Substantia nigra (tissue), 51 donors: ENCODE measurements at places on chromosomes 2 and 18.
A peak's percentile ranks its signal among the peaks of the same experiment; 100 is the strongest.

DNA sequence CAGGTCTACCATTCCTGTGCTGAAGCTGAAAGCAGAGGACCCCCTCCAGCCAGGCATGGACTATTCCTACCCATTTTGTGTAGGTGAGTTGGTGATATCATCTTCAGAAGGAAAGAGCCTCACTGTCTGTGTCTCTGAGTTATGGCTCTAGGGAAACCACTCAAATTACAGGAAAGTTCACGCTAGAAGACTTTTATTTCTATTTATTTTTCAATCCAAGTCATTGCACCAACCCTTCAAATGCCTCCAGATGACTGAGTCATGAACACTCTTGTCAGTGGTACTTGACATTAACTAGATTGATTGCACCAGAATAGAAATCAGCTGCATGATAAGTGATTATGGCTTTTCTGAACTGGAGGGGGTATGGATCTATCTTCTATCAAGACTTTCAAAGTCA is 338.4 kb downstream of the MBD2 start:
- DNase-seq = no peak

DNA sequence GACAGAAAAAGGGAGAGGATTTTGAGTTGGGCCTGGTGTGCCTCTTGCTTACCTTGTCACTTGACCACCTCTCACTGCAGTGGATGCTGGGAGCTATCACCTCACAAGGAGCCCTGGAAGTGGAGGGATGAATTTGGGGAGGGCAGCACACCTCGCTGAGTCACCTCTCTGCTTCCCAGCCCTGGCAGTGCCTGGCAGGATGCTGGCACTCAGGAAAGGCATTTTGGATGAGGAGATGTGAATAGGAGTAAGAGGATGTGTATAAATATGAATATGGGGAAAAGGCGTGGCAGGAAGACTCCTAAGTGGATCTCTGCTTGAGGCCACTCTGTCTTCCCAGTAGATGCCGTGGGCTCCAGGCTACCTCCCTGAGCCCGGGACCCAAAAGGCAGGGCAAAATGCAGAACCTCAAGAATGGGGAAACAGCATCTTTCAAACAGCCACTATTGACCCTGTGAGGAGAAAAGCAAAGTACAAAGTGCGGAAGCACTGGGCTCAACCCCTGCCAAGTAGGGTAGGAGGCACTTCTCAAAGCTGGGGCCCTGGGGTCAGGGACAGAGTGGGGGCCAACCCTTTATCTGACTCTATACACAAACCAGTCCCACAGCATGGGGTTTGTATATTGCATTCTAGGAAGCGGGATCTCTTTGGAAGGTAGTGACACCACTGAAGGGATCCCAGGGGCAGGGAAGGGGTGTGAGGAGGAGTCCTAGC is 164.5 kb upstream of the GLI2 start:
- no peak for DNase-seq

GRCh38 chr2:69292256-69292655 is 94.8 kb downstream of the GFPT1 start:
- DNase-seq = no peak

- no peak for DNase-seq
Observed at GRCh38 chr2:145931781-145932395, 1412.0 kb upstream of the ZEB2 start.

DNA sequence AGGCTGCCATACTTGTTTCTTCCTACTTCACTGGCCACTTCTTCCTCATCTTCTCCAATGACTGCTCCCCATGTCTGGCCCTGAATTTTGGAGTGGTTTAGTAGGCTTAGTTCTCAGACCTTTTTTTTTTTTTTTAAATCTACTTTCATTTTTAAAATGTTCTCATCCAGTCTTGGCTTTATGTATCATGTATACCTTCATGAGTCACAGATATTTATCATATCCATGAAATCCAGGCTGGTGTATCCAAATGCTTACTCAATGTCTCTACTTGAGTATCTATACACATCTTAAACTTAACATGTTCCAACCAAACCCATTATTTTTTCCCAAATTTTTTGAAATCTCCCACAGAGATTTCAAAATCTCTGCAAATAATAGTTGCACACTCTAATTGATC is 26.3 kb upstream of the CFAP36 start:
- no peak for DNase-seq

DNA sequence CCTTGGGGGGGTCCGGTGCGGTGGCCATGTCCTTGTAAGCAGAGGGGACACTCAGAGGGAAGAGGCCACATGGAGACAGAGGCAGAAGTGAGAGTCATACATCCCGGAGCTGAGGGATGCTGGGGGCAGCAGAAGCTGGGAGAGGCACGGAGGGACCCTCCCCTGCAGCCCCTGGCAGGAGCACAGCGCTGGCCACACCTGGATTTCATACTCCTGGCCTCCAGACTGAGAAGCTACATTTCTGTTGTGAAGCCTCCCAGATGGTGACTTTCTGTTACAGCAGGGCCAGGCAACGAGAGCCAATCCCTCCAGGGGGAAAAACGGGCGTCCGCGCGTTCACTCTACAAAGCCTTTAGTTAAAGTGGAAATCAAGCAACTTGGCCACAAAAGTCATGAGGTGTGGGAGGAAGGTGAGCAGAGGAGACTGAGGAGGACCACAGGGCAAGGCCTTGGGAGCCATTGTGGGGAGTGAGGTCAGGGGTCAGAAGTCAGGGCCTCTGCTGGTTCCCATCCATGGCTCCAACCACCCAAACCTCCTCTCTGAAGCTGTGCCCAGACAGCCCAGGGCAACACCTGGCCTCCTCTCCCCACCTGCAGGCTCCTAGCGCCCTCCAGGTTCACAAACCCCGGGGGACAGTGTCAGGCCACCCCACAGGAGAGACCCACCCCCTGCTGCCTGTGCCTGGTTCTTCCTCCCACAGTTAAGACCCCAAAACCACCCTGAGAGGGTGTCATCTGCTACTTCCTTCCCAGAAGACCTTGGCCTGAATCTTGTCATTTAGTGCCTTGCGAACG is 4.5 kb upstream of the MBP start:
- no peak for DNase-seq

DNA sequence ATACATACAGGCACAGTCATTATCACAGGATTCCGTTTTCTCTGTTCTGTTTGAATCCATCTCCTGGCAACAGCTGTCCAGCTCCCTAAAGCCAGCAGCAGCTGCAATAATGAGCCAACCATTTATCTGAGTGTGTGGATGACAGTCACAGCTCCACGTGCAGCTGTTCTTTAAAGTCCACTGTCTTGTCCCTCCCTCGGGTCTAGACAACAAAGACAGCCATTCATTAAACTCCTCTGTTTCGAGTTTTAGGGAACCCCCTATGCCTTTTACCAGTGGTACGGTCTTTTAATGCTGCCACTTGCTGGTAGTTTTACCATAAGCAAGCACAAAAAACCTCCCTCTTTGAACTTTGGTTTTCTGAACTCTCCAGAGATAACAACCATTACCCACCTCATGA is 16.0 kb upstream of the MSGN1 start:
- DNase-seq = peak; percentile 33

DNA sequence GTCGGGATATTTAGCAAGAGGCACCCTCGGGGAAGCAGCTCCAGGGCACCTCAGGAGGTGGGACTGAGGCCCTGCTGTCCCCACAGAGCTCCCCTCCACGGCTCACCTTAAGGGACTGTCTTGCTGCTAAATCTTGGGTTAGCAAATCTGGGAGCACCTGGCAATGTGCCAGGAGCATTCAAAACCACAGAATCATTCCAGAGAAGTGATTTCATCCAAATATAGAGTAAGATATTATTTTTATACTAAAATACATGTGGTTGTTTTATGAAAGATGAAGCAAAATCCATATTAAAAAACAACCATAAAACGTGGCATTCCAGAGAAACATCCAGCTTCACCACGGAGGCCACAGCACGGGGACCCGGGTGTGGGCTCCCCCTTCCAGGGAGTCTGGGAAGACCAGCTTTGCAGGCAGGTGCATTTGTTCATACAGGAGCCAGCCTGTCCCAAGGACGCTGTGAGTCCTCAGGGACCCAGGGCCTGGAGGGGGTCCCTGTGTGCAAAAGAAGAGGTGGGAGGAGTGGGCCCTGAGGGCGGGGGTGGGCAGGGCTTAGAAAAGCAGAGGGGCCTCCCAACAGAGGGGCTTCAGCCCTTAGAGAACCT is 16.3 kb downstream of the HS1BP3 start:
- DNase-seq = no peak

DNA sequence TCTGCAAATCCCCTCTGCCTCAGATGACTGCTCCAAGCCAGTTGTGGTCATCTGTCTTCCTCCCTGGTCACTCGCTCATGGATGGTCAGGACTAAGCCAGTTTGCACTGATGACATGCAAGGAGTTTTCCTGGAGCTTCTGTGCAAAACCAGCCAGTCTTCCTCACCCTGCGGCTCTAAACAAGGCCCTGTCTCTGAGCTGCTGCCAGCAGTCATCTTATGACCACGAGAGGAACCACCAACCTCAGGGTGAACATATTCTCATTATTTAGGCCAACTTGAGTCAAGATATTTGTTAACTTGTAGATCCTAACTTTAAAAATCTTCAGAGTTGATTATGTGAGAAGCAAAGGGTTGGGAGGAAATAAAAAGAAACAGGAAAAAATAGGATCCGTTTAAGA is 119.9 kb upstream of the CAB39 start:
- DNase-seq = no peak

- DNase-seq = no peak
Observed at GRCh38 chr18:55290898-55291297, 297.1 kb downstream of the TCF4 start.

- no peak for DNase-seq
Observed at GRCh38 chr18:34330308-34330707, 105.6 kb upstream of the NOL4 start.

DNA sequence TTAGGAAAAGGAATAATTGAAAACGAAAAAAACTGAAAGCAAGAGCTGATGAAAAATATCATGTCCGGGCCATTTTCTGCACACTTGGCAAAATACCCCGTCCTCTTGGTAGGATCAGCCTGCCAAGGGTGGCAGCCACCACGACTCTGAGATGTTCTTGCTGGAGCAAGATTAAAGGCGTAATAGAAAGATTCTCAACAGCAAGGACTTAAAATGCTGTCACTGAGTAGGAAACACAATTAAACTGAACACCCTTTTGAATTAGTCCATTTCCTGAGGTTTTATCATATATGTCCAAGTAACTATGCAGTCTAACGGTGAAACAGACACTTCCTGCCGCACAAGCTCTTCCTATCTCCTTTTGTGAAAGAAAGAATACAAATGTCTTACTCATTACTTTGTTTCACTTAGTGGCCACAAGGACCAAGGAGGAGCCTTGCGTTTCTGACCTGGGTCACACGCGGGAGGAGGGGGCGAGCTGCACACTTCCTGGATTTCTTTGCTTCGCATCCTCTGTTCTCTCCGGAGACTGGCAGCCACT is 222.7 kb downstream of the PIEZO2 start:
- no peak for DNase-seq

DNA sequence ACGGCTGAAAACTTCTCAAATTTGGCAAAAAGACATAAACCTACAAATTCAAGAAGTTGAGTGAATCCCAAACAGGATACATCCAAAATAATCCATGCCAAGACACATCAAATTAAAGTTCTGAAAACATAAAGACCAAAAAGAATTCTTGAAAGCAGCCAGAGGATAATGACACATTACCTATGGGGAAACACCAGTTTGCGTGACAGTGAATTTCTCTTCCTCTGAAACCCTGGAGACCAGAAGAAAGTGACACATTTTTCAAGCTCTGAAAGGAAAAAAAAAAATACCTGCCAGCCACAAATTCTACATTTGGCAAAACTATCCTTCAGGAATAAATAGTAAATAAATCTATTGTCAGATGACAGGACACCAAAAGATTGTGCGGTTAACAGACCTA is 86.0 kb upstream of the AFF3 start:
- no peak for DNase-seq

DNA sequence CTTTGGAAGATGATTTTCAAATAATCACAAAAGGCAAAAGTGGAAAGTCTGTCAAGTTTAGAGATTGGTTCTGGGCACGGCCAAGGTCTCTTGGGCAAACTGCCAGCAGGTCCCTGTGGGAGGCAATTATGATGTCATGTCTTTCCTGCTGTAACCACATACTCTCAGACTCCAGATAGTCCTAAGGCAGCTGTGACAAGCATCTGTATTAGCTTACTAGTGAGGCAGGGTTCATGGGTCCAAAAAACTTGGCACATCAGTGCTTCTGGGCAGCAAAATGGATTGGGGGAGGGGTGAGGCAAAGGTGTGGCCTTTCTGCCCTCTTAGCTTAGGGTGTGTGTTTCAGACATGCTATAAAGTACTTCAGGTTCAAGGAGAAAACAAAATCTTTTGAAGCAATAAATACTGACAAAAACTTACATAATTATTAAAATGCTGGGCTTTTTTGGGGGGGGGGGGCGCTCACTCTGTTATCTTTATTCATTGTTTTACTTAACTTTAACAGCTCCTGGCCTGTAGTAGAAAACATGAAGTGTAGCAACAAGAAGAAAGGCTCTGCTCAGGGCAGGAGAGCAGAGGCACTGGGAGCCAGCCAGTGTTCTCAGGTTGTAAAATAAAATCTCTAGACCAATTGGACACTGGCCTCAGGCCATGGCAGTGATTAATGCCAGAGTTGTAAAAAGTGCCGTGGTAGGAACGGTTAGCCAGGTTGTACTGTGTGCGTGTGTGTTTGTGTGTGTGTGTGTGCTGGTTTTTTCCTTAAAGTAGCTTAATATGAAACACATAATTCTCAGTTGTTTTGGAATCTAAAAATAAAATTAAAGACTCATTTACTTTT is 14.3 kb upstream of the TANC1 start:
- no peak for DNase-seq

DNA sequence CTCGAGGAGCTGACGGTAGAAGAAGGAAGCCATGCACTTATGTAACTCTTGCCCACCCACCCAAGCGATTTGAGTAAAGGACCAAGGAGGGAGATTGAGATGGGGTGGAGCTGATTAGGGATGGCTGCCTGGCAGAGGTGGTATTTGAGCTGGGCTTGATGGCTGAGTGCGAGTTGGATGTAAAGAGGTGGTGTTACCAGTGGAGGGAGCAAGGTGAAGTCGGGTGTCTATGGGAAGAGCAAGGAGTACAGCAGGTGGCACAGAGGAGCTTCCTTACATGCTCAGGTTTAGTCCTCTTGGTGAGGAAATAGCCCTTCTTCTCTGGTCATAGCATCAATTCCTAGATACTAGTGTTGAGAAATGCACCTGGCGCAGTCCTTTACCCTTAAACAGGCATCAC is 294.2 kb upstream of the SKOR2 start:
- DNase-seq = no peak

DNA sequence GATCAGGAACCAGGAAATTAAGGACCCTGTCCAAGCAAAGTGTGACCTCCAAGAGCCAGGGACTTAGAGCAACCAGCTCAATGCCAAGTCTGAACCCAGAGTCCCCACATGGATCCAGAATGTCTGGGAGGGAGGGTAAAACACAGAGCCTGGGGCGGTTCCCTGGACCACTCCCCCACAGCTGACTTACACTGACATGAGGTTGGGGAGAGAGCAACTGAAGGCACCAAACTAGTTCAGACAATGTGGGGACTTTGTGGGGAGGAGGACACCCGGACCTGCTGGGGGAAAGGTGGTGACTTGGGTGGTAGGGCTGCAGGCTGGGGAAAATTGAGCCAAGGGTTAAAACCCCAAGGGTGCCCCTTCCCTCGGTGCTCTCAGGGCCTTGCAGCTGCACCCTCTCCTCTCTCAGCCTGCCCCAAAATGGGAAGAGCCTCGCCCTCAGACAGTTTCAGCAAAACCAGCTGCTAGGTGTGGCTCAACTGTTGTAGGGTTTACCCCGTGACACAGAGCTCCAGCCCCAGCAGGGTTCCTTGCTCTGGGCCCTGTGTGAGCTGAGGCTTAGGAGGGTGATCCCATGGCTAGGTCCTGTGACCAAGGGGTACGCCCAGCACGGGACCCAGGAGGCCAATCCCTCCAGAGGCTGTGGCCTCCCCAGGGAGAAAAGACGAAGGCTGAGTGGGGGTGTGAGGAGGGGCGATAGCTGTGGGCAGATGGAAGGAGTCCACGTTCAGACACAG is 28.6 kb downstream of the MARCO start:
- DNase-seq = no peak

GRCh38 chr2:34734042-34734441 is 1134.9 kb upstream of the FAM98A start:
- DNase-seq = no peak
